Trophoblast cell (in vitro differentiated cells and primary cell): ENCODE measurements at places on chromosomes 16 and 17.

DNA sequence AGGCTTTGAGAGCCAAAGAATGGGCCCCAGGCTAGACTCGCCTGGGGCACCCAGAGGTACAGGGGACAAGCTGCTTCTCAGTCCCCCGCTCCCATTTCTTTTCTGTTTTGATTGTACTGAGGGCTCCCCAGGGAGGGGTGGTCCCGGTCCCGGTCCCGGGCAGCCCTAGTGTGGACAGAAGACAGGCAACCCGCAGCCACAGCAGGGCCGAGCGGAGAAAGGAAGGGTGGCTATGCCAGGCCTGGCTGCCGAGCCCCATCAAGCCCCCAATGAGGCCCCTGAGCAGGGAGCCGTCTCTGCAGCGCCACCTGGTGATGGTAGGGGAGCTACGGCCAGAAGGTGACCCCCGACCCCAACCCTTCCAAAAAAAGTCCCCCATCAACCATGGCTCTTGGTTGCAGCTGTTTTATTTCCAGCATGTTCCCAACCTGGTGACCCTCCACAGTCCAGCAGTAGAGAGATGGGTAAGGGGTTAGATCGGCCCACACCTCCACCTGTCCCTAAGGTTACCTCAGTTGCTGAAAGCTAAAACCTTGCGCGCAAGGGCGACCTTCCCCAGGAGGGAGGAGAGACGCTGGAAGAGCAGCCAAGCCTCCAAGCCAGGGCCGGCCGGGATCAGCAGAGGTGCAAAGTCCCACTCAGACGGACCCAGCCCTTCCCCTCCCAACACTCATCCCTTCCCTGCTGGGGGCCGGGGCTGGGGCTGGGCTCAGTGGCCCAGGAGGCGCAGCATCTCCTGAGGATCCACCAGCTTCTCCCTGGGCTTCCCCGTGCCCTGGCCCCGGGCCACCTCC lies 2.6 kb upstream of the GRIN2C start:
- H3K4me1 ChIP-seq = peaks cover 5% of the 10 kb centered on the region
- H3K27ac ChIP-seq = no peak overlapping the region
- H3K4me3 ChIP-seq = no peak overlapping the region
- peaks cover 5% of the 10 kb centered on the region for H3K36me3 ChIP-seq
- no peak for DNase-seq

DNA sequence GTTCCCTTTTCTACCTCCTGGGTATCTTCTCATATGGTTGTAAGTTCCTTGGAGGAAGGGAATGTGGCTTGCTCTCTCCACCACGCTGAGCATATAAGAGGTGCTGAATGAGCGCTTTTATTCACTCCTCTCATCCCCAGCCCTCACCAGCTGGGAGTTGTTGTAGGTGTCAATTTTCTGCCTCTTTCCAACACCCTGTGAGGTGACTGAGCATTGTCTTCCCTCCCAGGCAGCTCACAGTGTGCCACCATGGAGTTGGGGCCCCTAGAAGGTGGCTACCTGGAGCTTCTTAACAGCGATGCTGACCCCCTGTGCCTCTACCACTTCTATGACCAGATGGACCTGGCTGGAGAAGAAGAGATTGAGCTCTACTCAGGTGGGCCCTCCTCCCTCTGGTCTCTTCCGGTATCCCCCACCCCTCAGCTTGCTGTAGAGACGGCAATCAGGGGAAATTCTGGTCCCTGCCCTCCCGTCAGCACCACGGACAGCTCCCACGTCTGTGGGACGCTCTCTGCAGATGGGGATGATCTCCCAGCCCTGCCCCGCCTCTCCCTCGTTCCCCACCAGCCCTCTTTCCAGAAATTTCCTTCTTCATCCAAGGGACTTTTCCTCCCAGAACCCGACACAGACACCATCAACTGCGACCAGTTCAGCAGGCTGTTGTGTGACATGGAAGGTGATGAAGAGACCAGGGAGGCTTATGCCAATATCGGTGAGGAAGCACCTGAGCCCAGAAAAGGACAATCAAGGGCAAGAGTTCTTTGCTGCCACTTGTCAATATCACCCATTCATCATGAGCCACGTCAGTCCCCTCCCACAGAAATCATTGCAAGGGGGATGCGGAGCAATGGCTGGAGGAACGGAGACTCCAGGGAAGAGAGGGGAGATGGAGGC lies 18.3 kb downstream of the CIITA start:
- DNase-seq = no peak
- H3K36me3 ChIP-seq = no peaks in the 10 kb centered on the region
- no peaks in the 10 kb centered on the region for H3K27me3 ChIP-seq
- no peaks in the 10 kb centered on the region for H3K4me1 ChIP-seq
- no peak overlapping the region for H3K4me3 ChIP-seq

DNA sequence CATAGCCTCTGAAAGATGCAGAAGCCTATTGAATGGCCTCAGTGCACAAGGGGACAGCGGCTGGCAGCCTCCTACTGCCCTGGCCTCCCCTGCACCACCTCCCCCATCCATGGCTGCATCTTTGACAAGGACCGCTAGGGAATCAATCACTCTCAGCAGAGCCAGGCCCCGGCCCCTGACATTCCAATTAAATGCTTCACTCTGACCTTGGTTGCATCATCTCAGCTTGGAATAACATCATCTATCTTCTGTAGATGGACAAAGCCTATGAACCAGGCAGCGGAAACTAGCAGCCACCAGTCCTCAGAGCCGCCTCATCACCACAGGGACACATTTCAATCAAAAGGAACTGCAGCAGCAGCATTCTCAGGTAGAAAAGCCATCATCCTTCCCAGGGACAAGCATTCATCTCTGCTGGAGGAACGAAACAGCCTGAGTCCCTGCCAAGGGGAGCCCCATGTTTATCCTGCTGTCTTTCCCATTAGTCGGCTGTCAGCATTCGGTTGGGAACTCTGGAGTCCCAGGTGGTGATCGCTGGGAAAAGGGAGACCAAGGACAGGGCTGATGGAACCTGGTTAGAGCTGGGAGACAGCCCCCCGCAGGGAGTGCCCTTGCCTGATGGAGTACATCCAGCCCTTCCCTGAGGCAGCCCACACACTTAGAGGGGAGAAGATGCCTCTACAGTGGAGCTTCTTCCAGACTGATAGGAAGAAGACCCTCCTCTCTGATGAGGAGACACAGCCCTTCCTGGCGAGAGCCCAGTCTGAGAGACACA lies 11.5 kb upstream of the TMEM132E start:
- no peak overlapping the region for H3K4me3 ChIP-seq
- no peak for DNase-seq
- no peaks in the 10 kb centered on the region for H3K4me1 ChIP-seq

DNA sequence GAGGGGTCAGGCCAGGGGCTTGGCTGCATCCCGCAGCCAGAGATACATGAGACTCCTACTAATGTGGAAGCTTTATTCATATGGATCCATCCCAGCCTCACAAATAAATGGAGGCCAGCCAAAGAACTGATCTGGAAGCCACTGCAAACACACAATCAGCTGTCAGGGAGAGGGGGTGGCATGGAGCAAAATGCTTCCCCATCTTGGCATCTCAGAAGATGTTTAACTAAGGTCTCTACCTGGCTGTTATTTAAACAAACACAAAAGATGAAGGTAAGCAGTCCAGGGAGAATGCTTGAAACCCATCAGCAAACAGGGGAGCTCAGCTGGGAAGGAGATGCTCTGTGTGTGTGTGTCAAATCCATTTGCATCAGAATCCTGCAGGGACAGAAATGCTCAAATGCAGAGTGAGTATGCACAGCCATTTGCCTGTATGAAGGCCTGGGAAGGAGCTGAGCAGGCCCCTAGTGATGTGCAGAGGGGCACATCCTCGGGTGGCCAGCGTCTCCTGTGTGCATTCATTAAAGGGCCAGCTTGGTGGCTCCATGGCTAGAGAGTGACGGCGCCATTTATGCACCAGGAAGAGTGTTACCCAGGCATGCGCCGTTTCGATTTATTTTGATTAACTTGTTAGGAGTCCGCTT lies 34.2 kb upstream of the IRX3 start:
- H3K4me3 ChIP-seq = no peak overlapping the region
- H3K36me3 ChIP-seq = no peaks in the 10 kb centered on the region
- no peak for DNase-seq
- no peaks in the 10 kb centered on the region for H3K4me1 ChIP-seq
- H3K27ac ChIP-seq = no peak overlapping the region

DNA sequence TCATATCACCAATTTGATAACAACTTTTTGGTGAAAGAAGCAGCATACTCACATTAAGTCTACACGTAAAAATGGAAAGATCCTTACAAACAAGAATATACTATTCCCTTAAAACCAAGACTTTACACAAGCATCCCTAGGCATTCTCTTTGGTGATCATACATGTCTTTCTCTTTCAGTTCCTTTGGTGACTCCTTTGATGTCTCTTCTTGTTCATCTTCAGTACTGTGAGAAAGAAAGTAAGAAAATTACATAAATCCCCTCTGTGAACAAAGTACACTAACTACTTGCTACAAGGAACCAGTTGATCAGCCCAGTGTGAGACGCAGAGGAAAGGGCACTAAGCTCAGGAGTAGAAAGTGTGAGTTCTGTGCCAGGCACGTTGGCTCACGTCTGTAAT lies 59.6 kb upstream of the MTMR4 start:
- no peaks in the 10 kb centered on the region for H3K36me3 ChIP-seq
- H3K4me1 ChIP-seq = no peaks in the 10 kb centered on the region
- H3K27me3 ChIP-seq = no peaks in the 10 kb centered on the region
- DNase-seq = no peak
- no peak overlapping the region for H3K27ac ChIP-seq

DNA sequence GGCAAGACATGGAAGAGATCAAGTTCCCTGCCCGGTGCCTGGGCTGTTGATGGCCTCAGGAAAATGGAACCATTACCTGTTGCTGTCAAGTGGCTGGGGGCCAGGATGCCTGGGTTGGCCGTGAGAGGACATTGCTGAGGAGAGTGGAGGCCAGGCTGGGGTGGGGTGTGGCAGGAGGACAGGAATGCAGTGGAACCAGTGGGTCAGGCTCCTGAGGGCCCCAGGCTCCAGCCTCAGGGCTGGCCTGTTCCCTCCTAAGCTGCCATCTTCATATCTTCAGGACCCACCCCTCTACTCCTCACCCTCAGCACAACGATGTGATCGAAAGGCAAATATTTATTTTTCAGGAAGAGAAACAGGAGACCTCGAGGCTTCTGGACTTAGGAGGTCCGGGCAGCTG lies 8.5 kb upstream of the YPEL3 start:
- peak; percentile 94 for DNase-seq
- H3K27ac ChIP-seq = peak overlapping the region; percentile 47
- peaks cover 13% of the 10 kb centered on the region for H3K4me1 ChIP-seq

- H3K27me3 ChIP-seq = no peaks in the 10 kb centered on the region
- DNase-seq = no peak
- peaks cover 22% of the 10 kb centered on the region for H3K4me1 ChIP-seq
- H3K4me3 ChIP-seq = no peak overlapping the region
- no peak overlapping the region for H3K27ac ChIP-seq
- H3K36me3 ChIP-seq = no peaks in the 10 kb centered on the region
These were observed 177.9 kb downstream of the SPECC1 start for GRCh38 chr17:20187049-20187448.

GRCh38 chr17:17043461-17044271 lies 1.4 kb downstream of the MPRIP start:
- H3K27ac ChIP-seq = peak overlapping the region; percentile 58
- H3K4me1 ChIP-seq = peaks cover 26% of the 10 kb centered on the region
- H3K36me3 ChIP-seq = no peaks in the 10 kb centered on the region
- no peak for DNase-seq
- peak overlapping the region; percentile 85 for H3K4me3 ChIP-seq
- no peaks in the 10 kb centered on the region for H3K27me3 ChIP-seq

DNA sequence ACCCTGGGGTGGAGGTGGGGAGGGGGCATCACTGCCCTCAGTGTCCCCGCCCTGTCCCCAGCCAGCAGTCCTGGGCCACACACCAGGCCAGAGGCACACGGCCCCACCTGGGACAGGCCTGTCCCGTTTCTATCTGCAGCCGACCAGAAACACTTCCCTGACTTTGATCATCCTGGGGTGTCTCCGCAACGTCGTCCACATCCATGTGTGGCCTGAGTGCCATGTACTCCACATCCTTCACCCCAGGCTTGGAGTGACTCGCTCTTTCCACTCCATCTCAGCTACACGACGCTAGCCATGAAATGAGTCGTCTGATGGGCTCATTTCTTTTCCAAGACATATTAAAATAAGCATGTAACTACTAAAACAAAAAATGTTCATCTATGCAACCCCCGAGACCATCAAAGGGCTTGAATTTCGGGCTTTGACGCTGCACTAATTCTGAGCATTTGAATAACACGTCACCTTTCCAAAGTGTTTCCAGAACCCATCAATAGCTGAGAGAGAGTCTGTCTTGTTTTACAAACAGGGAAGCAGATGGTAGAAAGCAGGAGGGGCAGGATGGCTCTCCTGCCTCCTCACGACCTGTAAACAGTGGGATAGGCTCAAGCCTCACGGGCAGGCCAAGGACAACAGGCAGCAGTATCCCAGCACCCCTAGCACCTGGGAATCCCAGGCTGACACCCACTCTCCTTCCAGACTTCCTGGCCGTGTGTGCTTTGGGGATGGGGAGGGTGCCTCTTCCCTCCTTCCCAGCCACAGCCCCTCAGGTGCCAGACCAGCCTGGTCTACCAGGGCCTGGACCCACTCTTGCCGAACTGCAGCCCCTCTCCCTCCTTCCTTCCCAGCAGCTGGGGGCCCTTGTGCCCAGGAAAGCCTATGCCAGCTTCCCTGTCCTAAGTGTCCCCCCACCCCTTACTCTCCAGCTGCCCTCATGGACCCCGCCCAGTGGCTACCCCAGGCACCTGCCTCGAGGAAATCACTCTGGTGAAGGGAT lies 20.0 kb upstream of the RASD1 start:
- peaks cover 3% of the 10 kb centered on the region for H3K4me1 ChIP-seq
- H3K27ac ChIP-seq = no peak overlapping the region
- no peaks in the 10 kb centered on the region for H3K27me3 ChIP-seq

GRCh38 chr17:31528291-31528874 lies 136.9 kb downstream of the RAB11FIP4 start:
- H3K4me1 ChIP-seq = peaks cover 8% of the 10 kb centered on the region
- no peaks in the 10 kb centered on the region for H3K27me3 ChIP-seq
- DNase-seq = no peak
- no peak overlapping the region for H3K27ac ChIP-seq
- peaks cover 67% of the 10 kb centered on the region for H3K36me3 ChIP-seq
- no peak overlapping the region for H3K4me3 ChIP-seq

DNA sequence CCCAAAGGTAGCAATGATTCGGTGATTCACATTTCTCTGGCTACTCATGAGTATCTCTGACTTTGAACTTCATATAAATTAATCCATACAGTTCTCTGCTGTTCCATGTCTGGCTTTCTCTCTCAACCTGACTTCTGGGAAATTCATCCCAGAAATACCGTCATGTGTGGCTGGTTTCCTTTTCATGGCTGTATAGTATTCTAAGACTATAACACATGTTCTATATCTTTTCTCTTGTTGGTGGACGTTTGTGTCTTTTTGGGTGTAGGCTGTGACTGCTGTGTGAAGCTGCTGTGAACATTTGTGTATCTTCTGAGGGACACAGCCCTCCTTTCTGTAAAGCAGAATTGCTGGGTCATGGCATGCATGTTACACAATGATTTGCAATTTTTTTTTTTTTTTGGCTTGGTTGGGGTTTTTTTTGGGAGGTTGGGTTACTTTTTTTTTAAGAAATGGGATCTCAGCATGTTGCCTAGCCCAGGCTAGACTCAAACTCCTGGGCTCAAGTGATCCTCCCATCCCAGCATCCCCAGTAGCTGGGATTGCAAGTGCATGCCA lies 6.3 kb downstream of the TTYH2 start:
- no peaks in the 10 kb centered on the region for H3K36me3 ChIP-seq
- no peak overlapping the region for H3K4me3 ChIP-seq
- H3K27me3 ChIP-seq = no peaks in the 10 kb centered on the region
- DNase-seq = no peak
